ENCODE measurements at places on chromosomes 4 and X.

- DNase-seq: no peak
These were observed 46.0 kb downstream of the LNX1 start for GRCh38 chr4:53545273-53545672.

- DNase-seq: no peak
These were observed 47.5 kb downstream of the MAGEA1 start for GRCh38 chrX:153226344-153227185.

GRCh38 chrX:126799059-126799458 is 20.5 kb upstream of the PRR32 start:
- no peak for DNase-seq

GRCh38 chr4:71259911-71260331 is 78.9 kb upstream of the SLC4A4 start:
- DNase-seq: no peak

DNA sequence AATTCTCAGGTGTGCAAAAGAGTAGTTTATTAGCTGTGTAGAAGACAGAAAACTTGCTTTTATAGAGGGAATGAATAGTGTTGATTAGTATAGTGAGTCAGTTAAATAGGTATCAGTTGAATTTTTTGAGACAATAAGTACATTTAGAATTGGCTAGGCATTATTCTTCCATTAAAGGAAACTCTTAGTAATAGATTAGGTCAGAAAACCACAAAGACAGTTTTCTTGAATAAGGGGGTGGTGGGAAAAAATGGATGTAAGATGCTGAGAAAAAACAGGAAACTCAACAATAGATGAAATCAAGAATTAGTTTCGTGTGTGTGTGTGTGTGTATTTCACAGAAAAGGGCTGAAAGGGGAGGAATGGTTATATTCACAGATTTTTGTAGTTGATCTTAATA is 16.8 kb downstream of the CD38 start:
- no peak for DNase-seq

- DNase-seq: no peak
These were observed 1025.3 kb downstream of the PCDH19 start for GRCh38 chrX:99384594-99385374.

DNA sequence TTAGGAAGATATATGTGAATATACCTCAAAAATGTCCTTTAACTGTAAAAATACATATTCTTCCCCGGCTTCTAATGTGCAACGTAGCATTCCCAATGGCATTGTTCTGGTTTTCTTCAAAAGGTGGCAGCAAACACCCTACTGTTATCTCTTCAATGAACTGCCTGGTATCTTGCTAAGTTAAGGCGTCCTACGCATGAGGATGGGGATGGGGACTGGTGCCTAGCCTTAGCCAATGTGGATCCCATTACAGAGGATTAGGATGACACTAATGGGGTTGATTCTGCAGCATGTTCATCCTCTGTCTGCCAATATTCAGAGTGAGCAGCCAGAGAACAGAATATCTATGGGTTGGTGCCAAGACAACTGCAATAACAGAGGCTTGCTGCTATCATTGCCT is 334.9 kb upstream of the ADGRL3 start:
- no peak for DNase-seq

GRCh38 chrX:136034668-136035067 is 49.4 kb downstream of the SLC9A6 start:
- no peak for DNase-seq

DNA sequence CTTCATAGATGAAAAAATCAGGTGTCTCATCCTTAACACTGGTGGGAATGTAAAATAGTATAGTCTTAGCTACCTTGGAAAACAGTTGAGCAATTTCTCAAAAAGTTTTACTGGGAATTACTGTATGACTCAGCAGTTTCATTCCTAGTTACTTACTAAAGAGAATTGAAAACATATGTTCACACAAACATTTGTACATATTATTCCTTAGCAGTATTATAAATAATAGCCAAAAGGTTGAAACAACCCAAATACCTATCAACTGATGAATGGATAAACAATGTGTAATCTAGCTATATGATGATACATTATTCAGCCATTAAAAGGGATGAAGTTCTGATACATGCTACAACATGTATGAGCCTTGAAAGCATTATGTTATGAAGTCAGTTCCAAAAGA is 41.7 kb downstream of the RBM46 start:
- no peak for DNase-seq

- no peak for DNase-seq
These were observed 22.6 kb downstream of the CHRNA9 start for GRCh38 chr4:40357738-40358137.

GRCh38 chr4:139014371-139015268 is 961 bp upstream of the NOCT start:
- DNase-seq: no peak

DNA sequence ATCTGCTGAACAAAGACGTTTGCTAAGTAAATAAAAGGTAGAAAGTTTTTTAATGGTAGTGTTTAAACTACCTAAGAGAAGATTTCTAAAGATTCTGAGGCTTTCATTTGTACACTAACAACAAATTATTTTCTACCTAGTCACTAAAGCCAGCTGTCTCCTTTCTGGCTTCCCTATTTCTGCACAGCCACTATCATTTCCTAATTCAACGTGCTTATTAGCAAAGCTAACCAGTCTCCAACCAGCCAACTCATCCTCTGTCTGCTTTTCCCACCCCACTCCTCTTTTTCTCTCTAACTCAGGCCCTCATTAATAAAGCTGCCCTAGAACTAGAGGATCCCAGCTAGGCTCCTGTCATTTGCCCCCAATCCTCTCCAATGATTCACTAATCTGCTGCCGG is 118.2 kb downstream of the ZNF827 start:
- DNase-seq: no peak

GRCh38 chr4:88757776-88758175 is 60.1 kb upstream of the NAP1L5 start:
- no peak for DNase-seq

DNA sequence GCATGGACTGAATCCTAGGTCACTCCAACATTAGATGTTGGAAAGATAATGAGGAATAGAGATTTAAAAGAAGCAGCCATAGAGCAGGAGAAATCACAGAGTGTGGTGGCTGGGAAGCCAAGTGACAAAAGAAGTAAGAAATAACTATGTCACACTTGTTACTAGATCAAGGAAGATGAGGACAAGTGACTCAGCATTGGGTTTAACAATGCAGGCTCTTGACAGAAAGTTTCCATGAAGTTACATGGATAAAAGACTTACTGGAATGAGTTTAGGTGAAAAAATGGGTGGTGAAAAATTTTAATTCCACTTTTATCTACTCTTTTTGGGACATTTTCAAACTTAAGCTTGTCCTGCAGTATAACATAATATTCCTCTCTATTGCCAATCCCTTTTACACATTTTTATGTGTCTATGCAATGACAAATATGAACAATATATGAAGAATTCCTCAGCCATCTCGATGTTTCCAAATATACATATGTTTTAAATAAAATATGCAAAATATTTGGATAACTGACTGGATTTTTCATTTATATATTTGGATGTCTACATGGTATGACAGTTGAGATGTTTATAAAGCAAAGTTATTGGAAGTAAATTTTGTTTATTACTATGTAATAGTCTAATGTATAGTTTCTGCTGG is 462.6 kb downstream of the IL15 start:
- no peak for DNase-seq

DNA sequence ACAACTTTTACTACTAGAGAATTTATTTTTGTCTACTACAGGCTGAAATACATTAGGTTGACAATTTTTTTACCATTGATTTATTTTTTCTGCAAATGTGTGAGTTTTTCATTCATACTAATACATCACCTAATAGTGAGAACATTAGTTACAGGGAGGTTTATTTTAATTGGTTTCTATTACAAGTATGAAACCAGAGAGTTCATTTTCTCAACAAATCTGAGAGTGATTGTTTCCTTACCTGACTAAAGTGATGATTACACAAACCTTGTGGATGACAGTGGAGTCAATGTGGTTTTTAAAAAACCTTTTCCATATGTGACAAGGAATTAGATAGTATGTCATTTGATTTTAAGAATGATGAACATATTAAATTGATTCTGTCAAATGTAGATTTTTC is 227.4 kb downstream of the PALLD start:
- no peak for DNase-seq

DNA sequence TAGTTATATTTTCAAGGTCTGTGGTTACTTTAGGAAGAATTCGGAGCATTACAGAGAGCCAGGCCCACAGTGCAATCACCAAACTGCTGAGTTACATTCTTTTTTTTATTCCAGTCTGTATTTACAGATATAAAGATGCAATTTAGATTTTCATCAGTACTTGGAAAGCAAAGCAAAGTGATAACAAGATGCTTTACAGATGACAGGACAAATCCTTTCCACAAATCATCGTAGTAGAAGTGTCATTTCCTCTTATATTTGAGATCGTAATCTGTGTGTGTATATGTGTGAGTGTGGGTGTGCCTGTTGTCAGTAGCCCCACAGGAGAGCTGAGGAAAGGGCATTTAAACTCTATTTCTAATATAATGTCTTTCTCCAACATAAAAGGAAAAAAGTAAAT is 1893.7 kb downstream of the STIM2 start:
- no peak for DNase-seq

DNA sequence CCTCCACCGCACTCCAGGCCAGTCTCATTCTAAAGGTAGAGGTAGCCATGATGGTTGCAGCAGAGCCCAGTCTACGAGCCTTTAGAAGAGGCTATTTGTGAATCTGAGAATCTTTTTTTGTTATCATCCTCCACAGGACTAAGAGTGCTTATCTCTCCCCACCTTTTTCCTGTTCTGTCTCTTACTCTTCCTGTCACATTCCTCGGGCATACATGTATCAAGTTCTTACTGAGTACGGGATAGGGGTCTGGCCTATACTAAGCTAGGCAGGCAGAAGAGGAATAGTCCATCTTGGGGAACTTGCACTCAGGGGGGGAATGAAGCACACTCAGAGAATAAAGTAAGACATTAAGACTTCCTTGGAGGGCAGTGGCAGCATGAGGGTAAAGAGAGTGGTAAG is 25.7 kb downstream of the LAS1L start:
- DNase-seq: no peak

GRCh38 chr4:177687117-177687516 is 244.9 kb upstream of the AGA start:
- DNase-seq: no peak

- no peak for DNase-seq
These were observed 21.2 kb downstream of the SLC2A9 start for GRCh38 chr4:9999956-10000561.

DNA sequence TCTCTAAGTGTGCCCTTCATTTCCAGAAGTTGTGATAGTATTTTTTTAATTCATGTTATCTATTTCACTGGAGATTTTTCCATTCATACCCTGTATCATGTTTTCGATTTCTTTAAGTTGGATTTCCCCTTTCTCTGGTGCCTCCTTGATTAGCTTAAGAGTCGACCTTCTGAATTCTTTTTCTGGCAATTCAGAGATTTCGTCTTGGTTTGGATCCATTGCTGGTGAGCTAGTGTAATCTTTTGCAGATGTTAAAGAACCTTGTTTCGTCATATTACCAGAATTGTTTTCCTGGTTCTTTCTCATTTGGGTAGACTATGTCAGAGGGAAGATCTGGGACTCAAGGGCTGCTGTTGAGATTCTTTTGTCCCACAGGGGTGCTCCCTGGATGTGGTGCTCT is 9.1 kb upstream of the SH3BP2 start:
- DNase-seq: no peak

DNA sequence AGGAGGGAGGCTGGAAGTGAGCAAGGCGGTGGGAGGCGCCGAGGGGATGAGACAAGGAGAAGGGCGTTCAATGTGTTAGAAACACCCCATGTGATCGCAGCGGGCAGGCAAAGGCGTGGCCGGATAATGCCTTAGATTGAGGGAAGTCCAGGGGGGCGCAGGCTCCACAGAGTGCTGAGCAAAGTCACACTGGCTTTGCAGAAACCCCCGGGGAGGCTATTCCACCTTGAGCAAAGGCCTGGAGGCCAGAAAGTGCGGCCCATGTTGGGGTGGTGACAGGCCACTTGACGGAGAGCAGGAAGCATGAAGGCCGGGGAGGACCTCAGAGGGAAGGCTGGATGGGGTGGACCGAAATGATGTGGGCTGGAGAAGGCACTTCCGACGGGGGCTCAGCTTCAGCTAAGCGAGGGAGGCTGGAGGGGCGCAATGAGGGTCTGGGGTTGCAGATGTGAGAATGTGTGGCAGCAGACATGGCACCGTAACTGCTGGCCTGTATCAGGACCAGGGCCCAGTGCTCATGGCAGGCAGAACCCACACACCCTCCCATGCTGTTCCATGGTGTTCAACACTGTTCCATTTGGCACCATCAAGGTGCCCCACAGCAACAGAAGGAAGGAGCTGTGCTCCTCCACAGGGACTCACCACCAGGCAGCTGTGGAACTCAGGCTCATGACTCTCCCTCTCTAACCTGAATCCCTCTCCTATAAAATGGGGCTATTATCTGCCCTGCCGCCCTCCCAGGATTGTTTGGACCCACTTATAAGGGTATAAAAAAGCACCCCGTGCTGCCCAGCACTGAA is 50.3 kb downstream of the HMX1 start:
- DNase-seq: no peak

DNA sequence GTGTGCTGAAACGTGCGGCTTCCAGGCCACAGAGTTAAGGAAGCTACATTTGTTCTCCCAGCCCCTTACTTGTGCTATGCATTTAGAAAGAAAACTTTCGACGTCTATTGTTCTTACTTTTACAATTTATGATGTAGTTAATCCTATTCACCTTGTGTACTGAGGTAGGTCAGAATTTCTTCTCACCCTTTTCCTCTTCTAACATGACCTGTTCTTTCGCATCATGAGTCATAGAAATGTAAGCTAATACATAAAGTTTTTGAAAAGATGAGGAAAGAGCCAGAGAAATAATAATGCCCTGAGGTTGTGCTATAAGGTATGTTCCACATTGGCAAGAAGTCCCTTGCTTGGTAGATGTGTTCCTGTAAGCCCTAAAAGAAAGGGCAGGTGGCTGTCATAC is 298.3 kb downstream of the TRIML1 start:
- DNase-seq: no peak

GRCh38 chr4:124178449-124179021 is 534.0 kb downstream of the ANKRD50 start:
- no peak for DNase-seq

- no peak for DNase-seq
These were observed 434.3 kb upstream of the RASGEF1B start for GRCh38 chr4:81905971-81906370.

GRCh38 chr4:176134670-176135069 is 60.7 kb downstream of the SPATA4 start:
- DNase-seq: no peak

- no peak for DNase-seq
These were observed 368.7 kb downstream of the BCOR start for GRCh38 chrX:39728852-39729598.

- DNase-seq: no peak
These were observed 312.7 kb upstream of the GATB start for GRCh38 chr4:152073351-152074087.

- no peak for DNase-seq
These were observed 1077.3 kb upstream of the PCDH10 start for GRCh38 chr4:132071815-132072214.
